ENCODE measurements at places on chromosomes 13 and 19. TPM values are rescaled to one million over a fixed set of nuclear protein-coding genes. Genes with fewer than 3 reads are reported as not detected.

DNA sequence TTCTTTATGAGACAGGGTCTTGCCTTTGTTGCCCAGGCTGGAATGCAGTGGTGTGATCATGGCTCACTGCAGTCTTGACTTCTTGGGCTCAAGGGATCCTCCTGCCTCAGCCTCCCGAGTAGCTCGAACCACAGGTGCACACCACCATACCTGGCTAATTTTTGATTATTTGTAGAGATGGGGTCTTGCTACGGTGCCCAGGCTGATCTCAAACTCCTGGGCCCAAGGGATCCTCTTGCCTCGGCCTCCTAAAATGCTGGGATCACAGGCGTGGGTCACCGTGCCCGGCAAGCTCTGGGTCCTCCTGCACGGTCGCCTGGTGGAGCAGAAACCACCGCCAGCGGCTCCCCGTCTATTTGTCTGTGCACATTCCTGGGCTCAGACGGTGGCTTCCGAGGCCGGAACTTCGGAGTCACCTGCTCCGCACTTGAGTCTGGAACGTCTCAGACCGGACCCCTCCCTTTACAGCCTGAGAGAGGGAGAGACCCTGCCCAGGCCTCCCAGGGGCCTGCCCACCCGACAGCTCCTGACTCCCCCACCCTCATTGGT is 22.2 kb downstream of the EFNA2 start:
- DNase-seq: peak; percentile 64
- H3K4me3 ChIP-seq: no peak overlapping the region
- no peaks in the 10 kb centered on the region for H3K27me3 ChIP-seq
- H3K4me1 ChIP-seq: no peaks in the 10 kb centered on the region

- no peak for DNase-seq
- no peak overlapping the region for H3K27ac ChIP-seq
- no peak overlapping the region for H3K4me3 ChIP-seq
Measured at GRCh38 chr19:48085904-48086864, 24.4 kb downstream of the PLA2G4C start.

- no peak overlapping the region for H3K27ac ChIP-seq
- no peak for DNase-seq
- no peak overlapping the region for H3K4me3 ChIP-seq
- no peaks in the 10 kb centered on the region for H3K4me1 ChIP-seq
- H3K27me3 ChIP-seq: no peaks in the 10 kb centered on the region
- H3K36me3 ChIP-seq: no peaks in the 10 kb centered on the region
Measured at GRCh38 chr13:76397413-76397812, 488.8 kb downstream of the KCTD12 start.

- H3K27me3 ChIP-seq: no peaks in the 10 kb centered on the region
- H3K27ac ChIP-seq: peak overlapping the region; percentile 84
- peak overlapping the region; percentile 34 for H3K4me3 ChIP-seq
Measured at GRCh38 chr19:511101-511851, 4.0 kb downstream of the TPGS1 start.

TMEM91 gene
- total RNA-seq: 65.0 TPM

GRCh38 chr19:6518145-6518911 is 12.5 kb upstream of the TNFSF9 start:
- H3K4me3 ChIP-seq: no peak overlapping the region
- DNase-seq: no peak
- no peaks in the 10 kb centered on the region for H3K36me3 ChIP-seq
- no peaks in the 10 kb centered on the region for H3K27me3 ChIP-seq
- H3K4me1 ChIP-seq: peaks cover 17% of the 10 kb centered on the region

ZFP14 gene
- 11.5 TPM for total RNA-seq

DNA sequence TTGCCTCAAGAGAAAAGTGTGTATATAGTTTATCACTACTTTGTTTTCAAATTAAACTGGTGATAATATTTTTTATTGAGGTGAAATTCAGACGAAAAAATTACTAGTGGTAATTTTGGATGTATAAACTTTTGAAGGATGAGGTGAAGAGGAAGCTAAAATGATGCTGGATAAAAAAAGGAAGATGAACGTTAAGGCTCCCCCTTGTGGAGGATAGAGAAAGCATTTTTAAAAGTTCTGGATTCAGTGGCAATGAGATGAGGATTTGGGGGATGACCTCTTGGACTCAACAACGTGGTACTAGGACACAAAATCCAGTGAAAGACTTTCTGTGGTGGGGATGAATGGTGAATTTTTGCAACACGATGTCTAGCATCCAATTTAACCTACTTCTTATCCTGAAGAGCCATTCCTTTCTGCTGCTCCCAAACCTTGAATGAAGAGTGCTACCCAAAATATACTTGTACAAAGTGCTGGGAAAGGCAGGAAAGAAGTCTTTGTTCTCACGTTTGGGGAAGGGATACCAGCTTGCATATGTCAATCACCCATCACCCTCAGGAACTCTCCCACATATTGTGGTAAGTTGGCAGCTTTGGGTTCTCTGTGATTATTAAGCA is 7.3 kb upstream of the SIGLEC5 start:
- H3K4me3 ChIP-seq: no peak overlapping the region
- no peaks in the 10 kb centered on the region for H3K4me1 ChIP-seq
- H3K27ac ChIP-seq: no peak overlapping the region
- no peak for DNase-seq

- peaks cover 50% of the 10 kb centered on the region for H3K36me3 ChIP-seq
- no peaks in the 10 kb centered on the region for H3K27me3 ChIP-seq
- no peak overlapping the region for H3K4me3 ChIP-seq
- no peak for DNase-seq
- peak overlapping the region; percentile 98 for H3K27ac ChIP-seq
Measured at GRCh38 chr19:5789886-5790558, 941 bp downstream of the DUS3L start.

DNA sequence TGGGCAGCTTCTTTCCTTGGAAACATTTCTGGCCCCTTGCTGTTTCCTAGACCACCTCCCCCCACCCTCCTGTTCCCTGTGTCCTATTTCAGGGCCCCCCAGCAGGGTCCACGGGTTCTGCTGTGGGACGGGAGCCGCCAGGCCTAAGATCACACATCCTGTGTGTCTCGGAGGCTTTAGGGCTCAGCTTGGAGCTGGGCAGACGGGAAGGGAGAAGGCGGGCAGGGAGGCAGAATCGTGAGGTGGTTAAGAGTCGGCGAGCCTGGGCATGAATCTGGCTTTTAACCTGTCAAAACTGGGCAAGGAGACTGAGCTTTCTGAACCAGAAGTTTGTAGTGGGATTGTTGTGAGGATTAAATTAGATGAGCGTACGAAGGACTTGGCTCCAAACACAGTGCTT is 4.8 kb downstream of the KCNC3 start:
- DNase-seq: no peak
- no peak overlapping the region for H3K4me3 ChIP-seq
- H3K4me1 ChIP-seq: peaks cover 27% of the 10 kb centered on the region
- H3K27me3 ChIP-seq: no peaks in the 10 kb centered on the region
- H3K36me3 ChIP-seq: no peaks in the 10 kb centered on the region
- no peak overlapping the region for H3K27ac ChIP-seq

GRCh38 chr13:40060296-40061007 is 405.0 kb downstream of the COG6 start:
- H3K4me1 ChIP-seq: no peaks in the 10 kb centered on the region
- H3K27me3 ChIP-seq: no peaks in the 10 kb centered on the region
- no peaks in the 10 kb centered on the region for H3K36me3 ChIP-seq
- DNase-seq: no peak

ZNF865 gene
- 20.8 TPM for total RNA-seq

SLC17A7 gene
- 0.78 TPM for total RNA-seq

GRCh38 chr19:2809387-2810140 is 10.1 kb upstream of the ZNF554 start:
- no peaks in the 10 kb centered on the region for H3K27me3 ChIP-seq
- H3K27ac ChIP-seq: no peak overlapping the region
- peak; percentile 61 for DNase-seq
- no peaks in the 10 kb centered on the region for H3K4me1 ChIP-seq
- H3K4me3 ChIP-seq: no peak overlapping the region
- H3K36me3 ChIP-seq: peaks cover 41% of the 10 kb centered on the region

DNA sequence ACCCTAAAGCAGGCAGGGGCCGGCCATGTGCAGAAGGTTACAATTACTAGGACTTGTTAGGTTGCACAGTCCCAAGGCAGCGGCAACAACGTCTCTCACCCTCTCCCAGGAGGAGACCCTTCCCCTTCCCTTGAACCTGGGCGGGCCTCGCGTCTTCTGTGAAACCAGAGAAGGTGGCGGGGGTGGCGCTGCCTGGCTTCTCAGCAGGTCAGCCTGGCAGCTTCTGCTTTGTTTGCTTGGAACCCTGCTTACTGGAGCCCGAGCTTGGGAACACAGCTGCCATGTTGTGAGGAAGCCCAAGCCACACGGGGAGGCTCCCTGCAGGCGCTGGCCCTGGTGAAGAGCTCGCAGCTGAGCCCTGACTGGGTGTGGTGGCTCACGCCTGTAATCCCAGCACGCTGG is 15.5 kb downstream of the MKNK2 start:
- DNase-seq: peak; percentile 67
- H3K36me3 ChIP-seq: peaks cover 25% of the 10 kb centered on the region
- no peaks in the 10 kb centered on the region for H3K27me3 ChIP-seq

YJEFN3 gene
- total RNA-seq: 6.8 TPM

DNA sequence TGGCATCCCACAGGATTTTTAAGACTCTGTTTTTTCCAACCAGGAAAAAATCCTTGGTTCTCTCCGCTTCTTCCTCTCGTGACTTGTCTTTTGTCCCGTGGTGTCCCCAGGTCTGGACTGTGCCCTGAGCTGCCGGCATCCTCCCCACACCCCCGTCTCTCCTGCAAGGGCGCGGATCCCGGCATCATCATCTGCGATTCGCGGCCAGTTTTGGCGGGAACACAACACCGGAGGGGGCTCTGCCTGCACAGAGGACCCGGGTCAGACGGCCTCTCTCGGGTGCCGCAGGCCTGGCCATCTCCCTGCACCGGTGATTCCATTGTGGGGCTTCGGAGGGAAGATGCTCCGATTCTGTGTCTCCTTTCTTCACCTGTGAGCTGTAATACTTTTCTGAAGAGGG is 18.8 kb upstream of the GAS6 start:
- no peaks in the 10 kb centered on the region for H3K27me3 ChIP-seq
- H3K4me1 ChIP-seq: peaks cover 40% of the 10 kb centered on the region
- H3K36me3 ChIP-seq: no peaks in the 10 kb centered on the region
- peak overlapping the region; percentile 80 for H3K27ac ChIP-seq
- DNase-seq: no peak

GRCh38 chr13:39729156-39729555 is 73.7 kb downstream of the COG6 start:
- no peaks in the 10 kb centered on the region for H3K27me3 ChIP-seq
- no peak overlapping the region for H3K4me3 ChIP-seq
- H3K4me1 ChIP-seq: no peaks in the 10 kb centered on the region
- H3K36me3 ChIP-seq: peaks cover 12% of the 10 kb centered on the region
- no peak overlapping the region for H3K27ac ChIP-seq

DNA sequence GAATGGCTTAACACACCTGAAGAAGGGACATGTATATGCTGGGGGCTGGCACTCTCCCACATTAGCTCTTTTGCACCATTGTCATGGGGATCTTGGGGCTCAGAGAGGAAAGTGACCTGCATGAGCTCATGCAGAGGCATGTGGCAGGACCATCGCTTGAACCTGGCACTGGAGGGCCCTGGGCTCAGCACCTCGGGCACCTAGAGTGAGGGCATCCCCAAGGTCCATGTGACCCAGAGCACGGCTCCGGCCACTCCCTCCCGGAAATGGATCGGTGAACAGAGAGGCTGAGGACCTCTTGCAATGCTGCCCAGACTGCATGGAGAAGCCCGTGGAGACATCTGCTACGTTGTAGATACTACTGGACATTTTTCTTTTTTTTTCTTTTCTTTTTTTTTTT is 38.6 kb upstream of the CCNE1 start:
- H3K4me3 ChIP-seq: no peak overlapping the region
- H3K4me1 ChIP-seq: peaks cover 5% of the 10 kb centered on the region
- H3K27ac ChIP-seq: no peak overlapping the region
- DNase-seq: no peak
- no peaks in the 10 kb centered on the region for H3K36me3 ChIP-seq

TEX29 gene
- 0.63 TPM for total RNA-seq

LAIR2 gene
- total RNA-seq: not detected

GRCh38 chr13:113889467-113889866 is 25.6 kb upstream of the GAS6 start:
- no peak overlapping the region for H3K4me3 ChIP-seq
- no peaks in the 10 kb centered on the region for H3K27me3 ChIP-seq
- no peak overlapping the region for H3K27ac ChIP-seq
- no peak for DNase-seq
- no peaks in the 10 kb centered on the region for H3K36me3 ChIP-seq
- H3K4me1 ChIP-seq: peaks cover 9% of the 10 kb centered on the region

ZNF730 gene
- total RNA-seq: 1.7 TPM

DNA sequence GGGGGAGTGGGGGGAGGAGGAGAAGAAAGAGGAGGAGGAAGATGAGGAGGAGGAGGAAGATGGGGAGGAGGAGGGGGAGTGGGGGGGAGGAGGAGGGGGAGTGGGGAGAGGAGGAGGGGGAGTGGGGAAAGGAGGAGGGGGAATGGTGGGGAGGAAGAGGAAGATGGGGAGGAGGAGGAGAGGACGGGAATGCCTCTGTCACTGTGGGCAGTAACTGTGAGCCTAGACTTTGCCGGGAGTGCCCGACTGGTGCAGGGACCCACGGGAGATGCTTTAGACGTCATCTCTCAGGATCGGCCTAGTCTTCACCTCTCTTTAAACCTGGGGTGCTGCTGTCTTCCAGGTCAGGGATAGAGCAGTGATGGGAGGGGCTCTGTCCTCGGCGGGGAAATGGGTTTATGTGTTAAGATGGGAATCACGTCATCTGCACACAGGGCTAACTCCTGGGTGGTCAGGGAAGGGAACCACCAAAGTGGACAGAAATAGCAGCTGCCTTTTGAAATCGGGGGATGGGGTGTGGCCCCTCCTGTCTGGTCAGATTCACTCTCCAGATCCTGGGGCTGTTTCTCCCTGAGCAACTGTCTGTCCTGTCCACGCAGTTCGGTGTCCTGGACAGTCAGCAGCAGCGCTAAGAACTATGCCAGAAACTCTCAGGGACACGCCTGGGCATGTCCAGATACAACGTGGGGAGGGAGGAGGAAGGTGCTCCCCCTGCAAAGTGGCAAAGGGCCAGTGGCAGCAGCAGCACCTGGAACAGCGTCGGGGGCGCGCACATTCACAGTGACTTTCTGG is 26.9 kb downstream of the GAS6 start:
- H3K4me3 ChIP-seq: no peak overlapping the region
- no peaks in the 10 kb centered on the region for H3K27me3 ChIP-seq
- no peaks in the 10 kb centered on the region for H3K36me3 ChIP-seq
- peaks cover 29% of the 10 kb centered on the region for H3K4me1 ChIP-seq

CALR3 gene
- total RNA-seq: not detected

DNA sequence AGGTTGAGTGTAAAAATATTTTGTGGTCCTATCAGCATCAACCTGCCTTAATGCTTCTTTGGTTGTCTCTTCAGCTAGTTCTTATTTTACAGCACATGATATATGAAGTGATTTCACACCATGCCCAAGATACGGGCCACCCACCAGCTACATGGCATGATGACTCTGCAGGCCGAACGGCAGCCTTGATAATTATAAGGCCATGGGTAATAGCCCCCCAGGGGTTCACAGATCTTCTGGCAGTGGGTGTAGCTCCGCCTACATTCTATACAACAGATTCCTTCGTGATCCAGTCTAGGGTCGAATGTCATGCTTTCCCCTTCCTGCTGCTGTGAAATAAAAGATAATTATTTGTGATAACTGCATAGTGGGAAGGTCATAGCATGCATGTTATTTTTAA is 36.1 kb downstream of the CNMD start:
- H3K4me3 ChIP-seq: no peak overlapping the region
- no peaks in the 10 kb centered on the region for H3K4me1 ChIP-seq
- DNase-seq: no peak
